ENCODE measurements at places on chromosomes 3 and 15.

DNA sequence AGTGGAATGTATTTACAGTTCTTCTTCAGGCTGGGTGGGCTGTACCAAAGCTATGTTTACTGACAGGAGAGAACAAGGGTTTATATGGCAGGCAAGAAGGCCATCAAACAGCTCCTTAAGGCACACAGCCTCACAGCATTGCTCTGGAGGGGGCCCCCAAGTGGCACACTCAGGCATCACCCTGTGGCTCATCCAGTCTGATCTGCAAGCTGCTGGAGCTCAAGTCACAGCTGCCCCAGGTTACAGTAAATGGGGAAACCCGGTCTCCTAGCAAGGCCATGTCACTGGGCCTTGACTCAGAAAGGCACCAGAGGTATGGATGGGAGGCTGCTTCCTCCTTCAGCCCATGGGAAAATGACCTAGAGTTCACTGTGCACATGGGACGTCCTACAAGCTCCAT is 67.5 kb downstream of the TFG start:
- DNase-seq, result peak; percentile 19

GRCh38 chr3:177300842-177301241 is 103.6 kb upstream of the TBL1XR1 start:
- DNase-seq, result no peak

DNA sequence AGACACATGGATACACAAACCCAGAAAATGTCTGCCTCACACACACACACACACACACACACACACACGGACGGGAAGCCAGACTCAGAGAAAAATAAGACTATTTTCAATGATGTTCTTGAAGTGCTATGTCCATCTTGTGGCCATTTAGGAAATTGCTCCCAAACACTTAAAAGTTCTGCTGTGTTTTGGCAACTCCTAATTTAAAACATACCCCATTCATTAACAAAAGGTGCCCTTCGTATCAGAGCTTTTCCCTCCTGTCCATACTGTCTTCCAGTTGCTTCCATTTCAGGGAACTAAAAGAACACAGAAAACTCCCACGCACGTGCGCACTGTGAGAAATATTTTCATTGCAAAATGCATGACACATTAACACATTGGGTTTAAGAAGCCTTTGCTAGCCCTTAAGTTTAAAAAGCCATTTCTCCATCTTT is 44.6 kb downstream of the SLC12A1 start:
- peak; percentile 30 for DNase-seq

GRCh38 chr3:174822320-174822719 is 36.8 kb upstream of the NAALADL2 start:
- DNase-seq, result no peak

GRCh38 chr3:120429921-120430361 is 20.9 kb downstream of the FSTL1 start:
- no peak for DNase-seq

DNA sequence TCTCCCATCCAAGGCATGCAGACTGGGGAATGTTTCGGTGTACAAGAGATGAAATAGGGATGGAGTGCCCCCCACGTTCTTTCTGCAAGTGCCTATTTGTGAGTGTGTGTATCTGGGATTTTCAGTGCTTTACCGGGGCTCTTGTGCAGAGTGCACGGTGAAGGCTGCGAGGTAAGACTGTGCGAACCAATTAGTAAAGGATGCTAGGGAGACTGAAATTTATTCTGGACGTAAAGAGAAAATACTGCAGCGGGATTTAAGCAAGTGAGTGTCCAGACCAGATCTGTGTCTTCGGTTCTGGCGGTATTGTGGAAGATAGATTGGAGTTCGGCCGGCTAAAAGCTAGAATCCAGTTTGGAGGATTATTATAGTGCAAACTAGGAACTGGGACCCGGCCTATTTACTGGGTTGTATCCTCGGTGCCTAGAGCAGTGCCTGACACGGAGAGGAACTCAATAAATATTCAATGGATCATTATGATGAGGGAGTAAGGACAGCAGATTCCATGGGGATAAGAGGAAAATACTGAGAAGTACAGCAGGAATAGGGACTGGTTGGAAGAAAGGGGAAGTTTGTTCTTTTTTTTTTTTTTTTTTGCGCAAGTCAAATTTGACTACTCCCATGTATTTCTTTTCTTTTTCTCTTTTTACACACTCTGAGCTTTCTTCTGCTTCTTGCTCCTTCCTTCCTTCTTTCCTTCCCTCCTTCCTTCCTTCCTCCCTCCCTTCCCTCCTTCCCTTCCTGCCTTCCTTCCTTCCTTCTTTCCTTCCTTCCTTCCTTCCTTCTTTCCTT is 580 bp upstream of the MAGEF1 start:
- DNase-seq, result peak; percentile 23

DNA sequence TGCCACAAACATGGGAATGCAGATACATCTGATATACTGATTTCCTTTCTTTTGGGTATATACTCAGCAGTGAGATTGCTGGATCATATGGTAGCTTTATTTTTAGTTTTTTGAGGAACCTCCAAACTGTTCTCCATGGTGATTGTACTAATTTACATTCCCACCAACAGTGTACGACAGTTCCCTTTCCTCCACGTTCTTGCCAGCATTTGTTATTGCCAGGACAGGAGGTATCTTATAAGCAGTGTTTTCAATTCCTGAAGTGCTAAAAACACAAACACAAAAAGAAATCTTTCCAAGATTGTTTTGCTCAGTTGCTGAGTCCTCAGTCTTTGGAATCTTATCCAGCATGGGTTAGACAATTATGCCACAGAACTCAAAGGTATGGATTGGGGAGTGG is 13.5 kb downstream of the GTF2E1 start:
- peak; percentile 23 for DNase-seq

- DNase-seq, result no peak
Measured at GRCh38 chr15:84035399-84035766, 200.2 kb upstream of the GOLGA6L4 start.

- DNase-seq, result no peak
Measured at GRCh38 chr3:99799422-99799821, 18.2 kb upstream of the CMSS1 start.

DNA sequence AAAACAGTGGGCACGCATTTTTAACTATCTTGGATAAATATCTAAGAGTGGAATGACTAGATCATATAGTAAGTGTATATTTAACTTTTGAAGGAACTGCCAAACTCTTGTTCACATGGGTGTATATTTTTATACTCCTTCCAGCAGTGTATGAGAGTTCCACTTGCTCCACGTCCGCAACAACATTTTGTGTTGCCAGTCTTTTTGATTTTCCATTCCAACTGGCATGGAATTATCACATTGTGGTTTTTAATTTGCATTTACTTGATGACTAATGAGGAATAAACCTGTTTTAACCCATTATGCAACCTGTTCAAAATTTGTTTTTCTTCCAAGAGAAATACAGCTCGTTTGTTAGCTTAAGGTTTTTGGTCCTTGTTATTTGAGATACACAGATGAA is 51.6 kb downstream of the ZNF621 start:
- no peak for DNase-seq

- DNase-seq, result no peak
Measured at GRCh38 chr3:185084901-185085300, 68.0 kb downstream of the C3orf70 start.
